Activated naive CD4-positive, alpha-beta T cell treated with Interleukin-2 at 50 U/mL for 16 hours (primary cell): ENCODE measurements at places on chromosomes 7 and 10.

DNA sequence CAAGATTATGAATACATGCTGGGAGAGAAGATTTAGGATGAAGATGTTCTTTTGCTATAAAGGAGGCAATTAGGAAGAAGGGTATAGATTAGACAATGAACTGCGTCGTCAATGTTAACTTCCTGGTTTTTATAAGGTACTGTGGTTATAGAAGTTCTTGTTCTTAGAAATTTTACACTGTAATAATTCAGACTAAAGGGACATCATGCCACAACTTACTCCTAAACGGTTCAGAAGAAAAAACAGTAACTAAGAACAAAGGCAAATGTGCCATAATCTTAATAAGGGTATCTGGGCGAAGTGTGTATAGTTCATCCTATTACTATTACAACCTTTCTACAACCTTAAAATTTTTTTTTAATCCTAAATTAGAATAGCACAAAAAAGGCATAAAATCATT, 31.3 kb upstream of the DDC start:
- DNase-seq, result no peak

- no peak for DNase-seq
These were observed 44.3 kb downstream of the MACC1 start for GRCh38 chr7:20172736-20173334.

DNA sequence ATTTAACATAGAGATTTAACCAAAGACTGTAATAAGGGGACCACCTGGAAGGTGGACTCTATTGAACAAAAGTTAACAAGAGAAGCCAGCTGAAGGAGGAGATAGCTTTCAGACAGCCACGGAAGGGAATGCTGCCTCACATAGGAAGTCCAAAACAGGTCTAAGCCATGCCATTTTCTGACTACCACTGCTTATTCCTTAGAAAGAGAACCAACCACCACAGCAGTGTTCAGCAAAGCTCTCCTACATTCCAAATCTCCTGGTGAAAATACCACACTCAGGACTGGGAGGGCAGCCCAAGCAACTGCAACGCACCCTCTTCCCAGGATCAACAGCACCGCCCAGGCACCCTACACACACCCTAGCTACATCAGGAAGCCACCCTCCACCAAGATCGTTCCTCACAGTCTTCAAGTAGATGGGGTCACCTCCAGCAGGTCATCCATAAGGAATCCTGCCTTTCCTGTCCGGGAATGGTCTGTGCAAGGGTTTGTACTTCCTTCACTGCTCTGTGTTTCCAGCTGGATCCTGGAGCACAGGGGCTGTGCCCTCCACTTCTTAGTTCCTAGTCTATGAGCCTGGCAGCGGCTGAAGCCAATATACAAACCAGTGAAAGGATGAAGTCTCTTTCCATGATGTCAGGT, 2.5 kb downstream of the KIAA1549 start:
- DNase-seq, result no peak

DNA sequence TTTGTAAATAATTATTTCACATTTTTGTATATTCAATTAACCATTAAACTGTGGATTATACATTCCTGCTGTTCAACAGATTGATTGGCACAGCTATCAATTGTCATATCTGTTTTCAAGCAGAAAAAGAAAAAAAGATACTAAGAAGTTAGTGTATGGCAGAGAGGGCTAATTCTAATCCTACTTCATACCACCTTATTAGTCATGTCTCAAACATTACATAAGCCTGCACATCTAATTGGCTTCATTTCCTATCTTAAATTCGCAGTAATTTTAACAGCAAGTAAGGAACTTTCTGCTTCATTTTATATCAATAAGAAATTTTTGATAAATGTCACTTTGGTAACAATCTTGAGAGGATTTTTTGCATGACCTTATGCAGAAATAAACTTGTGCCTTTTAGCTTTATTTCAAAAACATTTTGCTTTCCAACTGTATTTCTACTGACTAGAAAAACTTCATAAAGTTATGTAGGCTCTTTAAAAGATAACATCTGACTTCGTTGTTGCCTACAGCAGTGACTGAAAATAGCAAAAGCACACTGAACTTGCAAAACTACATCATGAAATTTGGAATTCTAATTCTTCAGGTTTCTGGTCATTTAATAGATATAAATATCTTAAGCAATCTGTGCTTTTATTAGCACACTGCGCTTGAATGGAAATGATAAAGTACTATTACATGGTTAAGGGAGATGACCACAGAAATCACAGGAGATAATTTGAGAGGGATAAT, 111.5 kb downstream of the SEMA3C start:
- DNase-seq, result no peak

DNA sequence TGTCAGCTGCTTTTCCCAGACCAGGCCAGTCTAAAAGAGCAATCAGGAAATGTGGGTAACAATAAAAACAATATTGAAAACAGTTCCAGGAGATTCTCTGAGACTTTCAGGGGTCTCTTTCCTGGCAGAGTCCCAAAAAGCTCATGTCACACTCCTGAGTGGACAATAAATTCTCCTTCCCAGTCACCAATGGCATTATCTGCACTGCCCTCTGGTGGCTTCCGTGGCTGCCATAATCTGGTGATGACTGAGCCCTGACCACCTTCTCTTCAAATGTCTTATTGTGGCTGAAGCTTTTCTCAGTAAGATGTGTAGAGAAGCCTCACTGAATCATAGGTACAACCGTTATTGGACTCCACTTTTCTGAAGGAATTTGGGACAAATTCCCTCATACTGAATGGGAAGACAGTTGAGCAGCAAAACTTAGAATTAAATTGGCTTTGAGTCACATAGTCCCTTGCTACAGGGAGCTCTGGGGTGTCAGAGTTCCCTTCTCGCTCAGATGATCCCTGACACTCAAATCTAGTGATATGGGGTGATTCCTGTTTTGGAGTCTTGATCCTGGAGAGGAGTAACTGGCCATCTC, 24.4 kb upstream of the ASAH2 start:
- peak; percentile 35 for DNase-seq

- no peak for DNase-seq
These were observed 212.6 kb upstream of the FZD8 start for GRCh38 chr10:35854661-35855060.

- peak; percentile 38 for DNase-seq
These were observed 9.4 kb downstream of the NXPH1 start for GRCh38 chr7:8442814-8443304.

- no peak for DNase-seq
These were observed 305.9 kb upstream of the MGMT start for GRCh38 chr10:129161150-129161549.

GRCh38 chr10:129116371-129116770, 350.7 kb upstream of the MGMT start:
- no peak for DNase-seq

- DNase-seq, result no peak
These were observed 212.8 kb upstream of the PODXL start for GRCh38 chr7:131769241-131769640.
